ENCODE measurements at places on chromosomes 1 and 21.

GRCh38 chr1:84257617-84258016 is 43.9 kb upstream of the SAMD13 start:
- DNase-seq, result no peak

- DNase-seq, result no peak
These were observed 27.4 kb downstream of the MAP7D1 start for GRCh38 chr1:36183309-36183856.

- DNase-seq, result no peak
These were observed 20.0 kb upstream of the LYPLAL1 start for GRCh38 chr1:219153723-219154122.

- DNase-seq, result no peak
These were observed 355.7 kb downstream of the LTN1 start for GRCh38 chr21:28636752-28637691.

DNA sequence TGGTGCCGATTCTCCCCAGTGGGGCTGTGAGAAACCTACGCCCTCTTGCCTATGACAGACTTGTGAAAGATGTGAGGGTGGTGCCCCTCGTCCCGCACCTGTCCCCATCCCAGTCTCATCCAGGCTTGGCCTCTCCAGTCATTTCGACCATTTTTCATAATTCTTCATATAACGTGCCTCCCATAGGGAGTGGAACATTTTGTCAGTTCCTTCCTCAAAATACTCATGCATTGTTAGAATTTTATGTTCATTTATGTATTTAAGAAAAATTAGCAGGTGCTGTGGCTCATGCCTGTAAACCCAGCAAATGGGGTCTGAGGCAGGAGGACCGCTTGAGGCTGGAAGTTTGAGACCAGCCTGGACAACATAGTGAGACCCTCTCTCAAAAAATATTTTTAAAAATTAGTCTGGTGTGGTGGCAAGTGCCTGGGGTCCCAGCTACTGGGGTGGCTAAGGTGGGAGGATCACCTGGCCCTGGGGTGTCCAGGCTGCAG is 19.7 kb upstream of the SMPDL3B start:
- DNase-seq, result no peak

DNA sequence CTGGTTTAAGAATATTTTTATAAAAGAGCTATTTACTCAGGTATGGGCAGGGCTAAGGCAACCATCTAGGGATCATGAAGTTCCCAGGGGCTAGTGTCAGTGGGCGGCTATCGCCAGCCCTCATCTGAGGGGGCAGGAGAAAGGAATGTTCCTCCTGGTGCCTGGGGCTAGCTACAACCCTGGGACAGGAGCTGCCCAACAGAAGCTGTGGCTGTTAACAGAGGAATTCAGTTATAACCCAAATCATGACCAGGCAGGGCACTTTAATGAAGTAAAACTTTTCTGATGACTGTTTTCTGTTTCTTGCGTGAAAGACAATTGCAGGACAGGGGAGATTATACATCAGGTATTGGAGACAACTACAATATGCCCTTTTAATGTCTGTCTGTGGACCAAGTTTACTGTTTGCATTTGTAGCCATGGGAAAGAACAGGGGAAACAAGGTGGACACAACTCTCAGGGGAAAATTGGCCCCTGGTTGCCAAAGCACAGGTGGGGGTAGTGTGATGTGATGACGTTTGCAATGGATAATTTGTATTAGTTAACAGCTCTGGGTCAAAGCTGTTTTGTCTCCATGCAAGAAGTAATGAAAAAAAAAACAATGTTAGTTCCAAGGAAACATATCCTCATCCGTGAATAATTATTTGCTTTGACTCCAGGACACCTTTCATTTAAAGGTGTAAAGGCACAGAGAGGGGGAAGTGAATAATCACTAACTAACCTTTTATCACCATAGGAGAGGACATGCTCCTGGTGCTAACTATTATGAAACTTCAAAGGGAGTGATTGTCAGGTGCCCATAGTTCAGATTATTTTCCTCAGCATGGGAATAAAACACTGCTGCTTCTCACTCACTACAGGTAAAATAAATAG is 105.2 kb downstream of the TSEN15 start:
- no peak for DNase-seq

GRCh38 chr1:46203738-46204405 is 738 bp downstream of the LURAP1 start:
- no peak for DNase-seq

GRCh38 chr1:72010094-72010431 is 272.3 kb downstream of the NEGR1 start:
- no peak for DNase-seq

DNA sequence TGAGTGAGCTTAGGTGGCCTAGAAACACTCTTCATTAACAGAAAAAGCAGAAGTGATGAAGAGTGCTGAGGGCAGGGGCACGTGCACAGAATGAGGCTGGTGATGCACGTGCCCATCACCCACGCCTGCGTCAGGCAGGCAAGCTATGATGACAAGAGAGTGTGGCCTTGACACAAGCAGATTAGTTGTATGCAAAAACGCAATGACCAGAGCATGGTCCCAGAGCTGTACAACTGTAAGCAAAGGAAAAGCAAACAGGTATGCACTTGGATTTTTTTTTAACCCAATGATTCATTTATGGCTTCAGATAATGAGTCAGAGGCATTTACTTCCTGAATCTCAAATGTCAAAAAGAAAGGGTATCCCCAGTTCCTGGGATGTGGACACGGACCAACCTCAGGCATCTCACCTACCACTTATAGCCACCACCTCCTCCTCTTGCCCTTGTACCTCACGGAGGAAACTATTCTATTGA is 9.1 kb upstream of the TMEM61 start:
- no peak for DNase-seq

DNA sequence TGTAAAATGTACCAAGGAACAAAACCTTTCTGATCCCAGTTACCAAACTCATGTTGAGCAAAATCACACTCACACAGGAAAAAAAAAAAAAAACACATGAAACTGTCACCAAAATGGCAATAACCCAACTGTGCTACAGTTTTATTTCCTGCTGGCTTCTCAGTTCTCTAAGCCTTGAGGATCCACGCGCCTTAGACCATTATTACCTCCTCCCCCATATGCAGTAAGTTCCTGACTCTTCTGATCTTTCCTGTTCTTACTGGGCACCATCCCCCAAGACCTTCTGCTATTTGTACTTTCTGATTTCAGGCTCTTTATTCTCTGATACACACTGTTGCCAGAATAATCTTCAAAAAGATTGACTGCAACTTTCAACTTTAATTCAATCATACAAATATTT is 79.6 kb downstream of the SLC45A1 start:
- no peak for DNase-seq

DNA sequence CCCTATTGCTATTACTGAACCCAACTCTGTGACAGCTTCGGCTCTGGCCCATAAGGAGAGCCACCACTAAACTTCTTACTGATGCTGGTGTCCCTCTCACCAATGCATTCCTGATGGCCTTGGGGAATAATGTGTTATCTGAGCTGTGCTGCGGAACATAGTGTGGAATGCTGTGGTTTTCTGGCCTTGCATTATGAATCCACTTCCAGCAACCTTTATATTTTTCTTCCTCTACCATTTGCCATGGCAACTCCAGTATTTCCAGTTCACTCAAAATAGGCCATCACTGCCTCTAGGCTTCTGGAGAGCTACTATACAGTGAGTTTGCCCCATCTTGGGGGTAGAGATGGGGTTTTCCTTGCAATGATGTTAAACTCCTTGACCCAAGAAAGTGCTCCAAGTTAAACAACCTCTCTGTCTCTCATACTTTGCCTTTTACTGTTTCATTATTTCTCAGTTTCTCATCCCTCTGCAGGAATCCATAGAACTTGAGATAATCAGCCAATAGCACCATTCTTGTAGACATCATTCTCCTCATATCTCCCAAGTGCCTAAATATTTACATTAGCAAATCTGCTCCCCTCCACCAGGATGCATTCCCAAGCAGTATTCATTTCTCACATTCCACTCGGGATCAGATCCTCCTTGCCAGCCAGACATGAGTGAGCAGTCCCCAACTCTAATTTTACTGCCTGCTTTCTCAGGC is 11.1 kb upstream of the RAVER2 start:
- no peak for DNase-seq

DNA sequence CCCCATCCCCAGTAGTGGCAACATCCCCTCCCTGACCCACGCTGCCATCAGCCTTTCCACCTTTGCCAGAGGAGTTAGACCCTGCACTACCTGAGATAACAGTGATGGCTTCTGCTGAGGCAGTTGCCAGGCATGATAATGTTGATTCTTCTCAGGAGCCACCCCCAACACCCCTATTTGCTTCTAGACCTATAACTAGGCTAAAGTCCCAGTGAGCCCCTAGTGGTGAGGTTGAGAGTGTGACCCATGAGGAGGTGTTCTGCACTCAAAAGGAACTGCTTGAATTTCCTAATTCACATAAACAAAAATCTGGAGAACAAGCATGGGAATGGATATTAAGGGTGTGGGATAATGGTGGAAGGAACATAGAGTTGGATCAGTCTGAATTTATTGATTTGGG is 159.6 kb upstream of the COL11A1 start:
- no peak for DNase-seq

- DNase-seq, result no peak
These were observed 109.6 kb upstream of the APP start for GRCh38 chr21:26280148-26280547.

DNA sequence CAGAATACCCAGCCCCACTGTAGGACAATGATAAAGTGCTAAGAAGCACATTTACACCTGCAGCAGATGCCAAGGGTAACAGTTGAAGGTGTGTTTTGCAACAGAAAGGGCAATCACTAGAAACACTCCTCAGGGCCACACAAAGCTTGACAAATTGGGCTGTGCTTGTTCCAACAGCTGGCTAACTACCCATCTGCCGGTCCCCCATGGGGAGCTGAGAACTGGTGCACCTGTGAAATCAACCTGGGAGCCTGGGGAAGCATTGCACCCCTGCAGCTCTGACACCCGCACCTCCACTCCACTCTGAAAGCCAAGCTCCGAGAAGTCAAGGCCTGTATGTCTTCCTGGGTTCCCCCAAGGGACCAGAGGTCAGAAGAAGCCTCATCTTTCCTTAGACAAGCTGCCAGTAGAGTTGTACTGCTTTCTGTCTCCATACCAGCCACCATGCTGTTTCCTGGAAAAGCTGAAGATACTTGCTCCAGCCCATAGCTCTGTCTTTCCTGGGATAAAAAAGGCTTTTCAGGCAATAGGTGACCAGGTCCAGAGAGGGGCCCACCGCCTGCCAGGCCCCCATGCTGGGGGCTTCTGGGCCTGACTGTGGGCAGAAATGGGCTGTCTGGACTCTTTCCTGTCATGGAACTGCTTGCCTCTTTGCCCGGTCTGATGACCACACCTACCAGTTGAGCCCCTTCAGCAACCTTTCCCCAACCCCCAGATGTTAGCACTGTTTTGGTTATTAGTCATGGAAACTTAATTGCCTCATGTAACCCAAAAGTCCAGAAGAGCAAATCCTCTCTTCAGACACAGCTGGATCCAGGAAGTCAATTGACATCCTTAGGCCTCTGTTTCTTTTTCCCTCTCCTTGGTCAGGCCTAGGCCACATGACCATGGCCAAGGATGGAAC is 93.6 kb downstream of the KIF14 start:
- DNase-seq, result no peak

- DNase-seq, result no peak
These were observed 1280.9 kb downstream of the KCNT2 start for GRCh38 chr1:195327361-195327760.

DNA sequence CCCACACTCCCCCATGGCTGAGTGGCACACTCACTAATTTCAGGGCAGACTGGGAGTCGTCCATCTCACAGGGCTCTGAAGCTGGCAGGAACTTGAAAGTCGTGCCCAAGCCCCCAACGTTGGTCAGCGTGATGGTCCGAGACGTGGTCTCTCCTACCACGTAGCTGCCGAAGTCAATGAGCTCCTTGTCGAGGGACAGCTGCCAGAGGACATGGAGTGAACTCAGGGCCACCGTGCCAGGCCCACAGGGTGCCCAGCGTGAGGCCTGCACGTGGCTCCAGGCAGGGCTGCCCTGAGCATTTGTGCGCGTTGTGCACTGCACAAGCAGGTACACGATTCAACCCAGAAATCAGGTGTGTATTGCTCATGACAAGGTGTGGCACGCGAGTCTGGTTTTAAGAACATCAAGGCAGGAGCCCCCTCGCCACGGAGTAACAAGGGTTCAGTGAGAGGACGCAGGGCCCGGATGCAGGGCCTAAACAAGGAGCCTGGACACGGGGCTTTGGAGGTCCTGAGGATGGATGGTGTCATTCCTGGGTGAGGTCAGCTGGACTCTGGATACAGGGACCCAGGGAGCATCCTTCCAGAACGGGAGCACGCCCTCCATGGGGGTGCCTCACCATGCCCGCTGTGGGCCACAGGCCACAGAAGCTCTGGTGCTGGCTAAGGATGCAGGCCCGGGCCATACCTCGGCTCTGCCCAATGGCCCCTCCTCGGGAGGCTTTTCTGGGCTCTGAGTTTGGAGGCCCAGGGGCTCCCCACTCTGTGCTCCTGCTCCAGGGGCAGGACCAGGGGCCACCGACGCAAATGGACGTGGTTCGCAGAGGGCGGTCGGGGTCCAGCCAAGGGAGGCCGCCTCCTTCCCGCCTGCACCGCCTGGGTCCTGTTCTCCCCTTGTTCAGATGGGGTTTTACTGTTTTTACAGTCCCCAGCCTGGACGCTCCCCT is 37.8 kb upstream of the TMEM52 start:
- no peak for DNase-seq

GRCh38 chr1:68372487-68372886 is 77.3 kb downstream of the RPE65 start:
- no peak for DNase-seq

- DNase-seq, result no peak
These were observed 44.0 kb downstream of the OMA1 start for GRCh38 chr1:58502519-58502918.

GRCh38 chr1:116168277-116169032 is 57.3 kb downstream of the MAB21L3 start:
- peak; percentile 59 for DNase-seq

DNA sequence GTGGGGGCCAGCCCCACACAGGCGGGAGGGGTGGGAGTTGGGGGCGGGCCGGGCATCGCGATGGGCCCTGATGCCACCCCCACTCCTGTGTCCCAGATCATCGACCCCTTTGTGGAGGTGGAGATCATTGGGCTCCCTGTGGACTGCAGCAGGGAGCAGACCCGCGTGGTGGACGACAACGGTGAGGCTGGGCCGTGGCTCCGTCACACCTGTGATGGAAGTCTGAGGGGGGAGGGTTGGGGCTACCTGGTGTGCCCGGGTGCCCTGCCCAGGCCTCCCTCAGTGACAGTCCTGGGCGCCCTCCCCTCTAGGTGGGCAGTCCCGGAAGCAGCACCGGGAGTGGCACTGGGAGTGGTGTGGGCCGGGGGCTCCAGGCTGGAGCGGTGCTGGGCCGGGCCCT is 22.6 kb downstream of the PLCH2 start:
- no peak for DNase-seq
